GM04503 (cell line): ENCODE measurements at places on chromosomes 11 and 22.

GRCh38 chr22:38272373-38273134 lies at the start of gene TMEM184B:
TMEM184B (minus strand) TSS chr22:38273010; CDS start chr22:38247961, 25,049 bp downstream.
- DNase-seq, result no peak

DNA sequence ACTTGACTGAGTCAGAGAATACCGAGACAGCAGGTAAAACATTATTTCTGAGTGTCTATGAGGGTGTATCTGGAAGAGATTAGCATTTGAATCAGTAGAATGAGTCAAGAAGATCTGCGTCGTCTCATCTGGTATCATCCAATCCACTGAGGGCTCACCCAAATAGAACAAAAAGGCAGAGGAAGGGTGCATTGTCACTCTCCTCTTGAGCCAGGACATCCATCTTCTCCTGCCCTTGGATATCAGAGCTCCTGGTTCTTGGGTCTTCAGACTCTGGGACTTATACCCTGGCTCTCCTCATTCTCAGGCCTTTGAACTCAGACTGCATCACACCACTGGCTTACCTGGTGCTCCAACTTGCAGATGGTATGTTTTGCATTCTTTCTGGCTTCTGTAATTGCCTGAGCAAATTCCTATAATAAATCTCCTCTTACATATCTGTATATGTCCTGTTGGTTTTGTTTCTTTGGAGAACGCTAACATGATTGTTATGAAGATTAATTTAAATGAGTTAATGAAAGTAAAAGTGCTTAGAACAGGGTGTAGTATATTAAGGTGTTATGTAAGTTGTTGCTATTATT lies 49.3 kb downstream of the ME3 start:
- DNase-seq, result no peak

DNA sequence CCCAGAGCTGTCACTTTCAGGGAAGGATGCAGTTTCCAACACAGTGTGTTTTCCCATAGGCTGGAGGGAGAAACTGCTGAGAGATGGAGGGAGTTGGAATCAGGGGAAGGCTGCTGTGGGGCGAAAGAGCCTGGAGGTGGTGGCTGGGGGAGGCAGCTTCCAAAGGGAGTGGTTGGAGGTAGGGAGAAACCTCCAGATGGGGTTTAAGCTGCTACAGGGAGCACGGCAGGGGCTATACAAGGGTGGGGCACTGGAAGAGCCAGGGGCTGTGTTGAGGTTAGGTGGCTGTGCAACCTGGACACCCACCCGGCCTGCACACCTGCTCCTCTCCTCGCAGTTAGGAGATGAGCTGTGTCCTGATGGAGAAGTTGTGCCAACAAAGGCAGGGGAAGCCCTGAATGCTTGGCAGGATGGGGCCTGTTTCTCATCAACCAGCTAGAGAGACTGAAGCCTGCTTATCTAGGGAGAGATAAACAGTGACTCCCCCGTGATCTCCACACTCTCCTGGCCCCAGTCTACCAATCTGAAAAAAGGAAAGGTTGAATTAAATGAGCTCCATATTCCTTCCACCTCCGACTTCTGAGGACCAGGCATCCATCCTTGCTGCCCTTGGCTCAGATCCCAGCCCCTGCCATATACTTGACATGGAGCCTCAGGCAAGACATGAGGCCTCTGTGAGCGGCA lies 3.6 kb upstream of the SLCO2B1 start:
- DNase-seq, result no peak

GRCh38 chr11:1047595-1048156 lies 11.2 kb upstream of the MUC6 start:
- DNase-seq, result no peak

DNA sequence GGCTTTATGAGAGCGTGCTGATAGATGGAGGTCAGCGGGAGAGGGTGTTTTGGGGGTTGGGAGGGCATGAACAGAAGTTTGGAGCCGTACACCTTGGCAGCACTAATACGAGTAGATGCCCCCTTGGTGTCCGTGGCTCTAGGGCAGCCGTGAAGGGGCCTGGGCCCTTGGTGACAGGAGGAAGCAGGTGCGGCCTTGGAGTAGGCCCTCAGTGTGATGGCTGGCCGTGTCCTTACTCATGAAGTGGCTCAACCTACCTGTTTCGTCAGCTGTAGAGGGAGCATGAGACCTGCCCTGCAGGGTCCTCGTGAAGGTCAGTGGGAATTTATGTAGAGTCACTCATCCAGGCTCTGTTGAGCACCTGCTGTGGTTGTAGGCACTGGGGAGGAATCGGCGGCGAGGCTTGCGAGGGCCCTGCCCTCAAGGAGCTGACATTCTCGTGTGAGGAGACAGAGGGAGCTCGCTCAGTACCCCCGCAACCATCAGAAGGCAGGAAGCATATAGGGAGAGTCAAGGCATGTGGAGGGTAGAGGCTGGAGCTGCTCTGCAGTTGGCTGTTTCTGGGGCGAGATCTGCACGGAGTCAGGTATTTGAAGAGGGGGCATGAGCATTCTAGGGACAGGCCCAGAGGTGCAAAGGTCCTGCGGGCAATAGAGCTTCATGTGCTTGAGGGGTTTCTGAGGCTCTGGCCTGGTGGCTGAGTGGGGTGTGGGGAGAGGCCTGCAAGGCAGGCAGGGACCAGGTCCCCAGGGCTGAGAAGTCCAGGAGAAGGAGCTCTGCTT lies 39.6 kb downstream of the TBC1D22A start:
- no peak for DNase-seq

DNA sequence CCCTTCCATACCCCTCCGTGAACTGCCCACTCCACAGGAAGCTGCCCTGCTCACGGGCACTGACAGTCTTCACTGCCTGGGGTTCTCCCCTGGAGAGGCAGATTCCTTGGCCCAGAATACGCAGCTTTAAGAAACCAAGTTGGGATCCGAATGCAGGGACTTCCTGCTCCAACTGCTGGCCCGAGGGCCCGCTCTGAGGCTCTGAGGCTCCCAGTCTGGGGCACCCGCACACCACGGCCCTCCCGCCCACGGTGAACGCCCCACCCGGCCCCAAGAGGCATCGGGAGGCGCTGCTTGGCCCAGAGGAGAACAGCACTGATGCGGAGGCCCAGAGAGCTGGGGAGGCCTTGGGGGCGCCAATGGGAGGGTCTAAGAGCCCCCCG lies 42.3 kb downstream of the IGF2 start:
- no peak for DNase-seq

DNA sequence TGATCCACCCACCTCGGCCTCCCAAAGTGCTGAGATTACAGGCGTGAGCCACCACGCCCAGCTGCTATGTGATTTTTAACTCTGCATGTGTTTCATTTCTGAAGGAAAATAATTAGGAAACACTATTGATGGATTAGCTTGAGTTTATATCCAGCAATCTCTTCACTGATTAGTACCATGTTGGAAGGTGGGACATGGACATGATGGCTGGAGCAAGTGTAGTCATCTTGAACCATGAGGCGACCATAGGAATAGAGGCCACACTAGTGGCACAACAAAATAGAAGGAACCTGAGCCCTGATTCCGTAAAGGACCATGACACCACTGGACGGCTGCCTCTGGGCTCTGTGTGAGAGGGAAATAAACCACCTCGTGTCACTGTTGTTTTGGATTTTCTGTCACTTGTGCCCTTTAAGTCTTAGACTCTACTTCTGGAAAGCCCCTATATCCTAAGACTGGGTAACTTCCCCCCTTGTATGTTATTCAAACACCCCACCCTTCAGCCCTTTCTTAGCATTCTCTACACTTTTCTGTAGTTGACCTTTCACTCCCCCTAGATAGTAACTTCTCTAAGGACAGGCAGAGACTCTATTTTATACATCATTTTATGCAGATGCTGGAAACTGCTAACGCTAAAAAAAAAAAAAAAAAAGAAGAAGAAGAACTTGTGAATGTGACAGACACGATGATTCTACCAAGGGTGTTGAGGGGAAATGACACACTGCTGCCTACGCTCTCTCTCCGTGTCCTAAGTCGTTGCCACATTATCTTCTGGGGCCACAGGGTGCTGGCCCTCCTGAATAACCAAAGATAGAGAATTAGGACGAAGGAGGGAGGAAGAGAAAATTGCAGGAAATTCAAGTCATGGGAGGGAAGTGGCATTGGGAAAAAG lies 2.7 kb upstream of the VPS37C start:
- no peak for DNase-seq

GRCh38 chr11:71565263-71565662 lies at the start of gene KRTAP5-10:
KRTAP5-10 (plus strand) TSS chr11:71565563; CDS start chr11:71565588, 25 bp downstream.
- DNase-seq, result no peak

DNA sequence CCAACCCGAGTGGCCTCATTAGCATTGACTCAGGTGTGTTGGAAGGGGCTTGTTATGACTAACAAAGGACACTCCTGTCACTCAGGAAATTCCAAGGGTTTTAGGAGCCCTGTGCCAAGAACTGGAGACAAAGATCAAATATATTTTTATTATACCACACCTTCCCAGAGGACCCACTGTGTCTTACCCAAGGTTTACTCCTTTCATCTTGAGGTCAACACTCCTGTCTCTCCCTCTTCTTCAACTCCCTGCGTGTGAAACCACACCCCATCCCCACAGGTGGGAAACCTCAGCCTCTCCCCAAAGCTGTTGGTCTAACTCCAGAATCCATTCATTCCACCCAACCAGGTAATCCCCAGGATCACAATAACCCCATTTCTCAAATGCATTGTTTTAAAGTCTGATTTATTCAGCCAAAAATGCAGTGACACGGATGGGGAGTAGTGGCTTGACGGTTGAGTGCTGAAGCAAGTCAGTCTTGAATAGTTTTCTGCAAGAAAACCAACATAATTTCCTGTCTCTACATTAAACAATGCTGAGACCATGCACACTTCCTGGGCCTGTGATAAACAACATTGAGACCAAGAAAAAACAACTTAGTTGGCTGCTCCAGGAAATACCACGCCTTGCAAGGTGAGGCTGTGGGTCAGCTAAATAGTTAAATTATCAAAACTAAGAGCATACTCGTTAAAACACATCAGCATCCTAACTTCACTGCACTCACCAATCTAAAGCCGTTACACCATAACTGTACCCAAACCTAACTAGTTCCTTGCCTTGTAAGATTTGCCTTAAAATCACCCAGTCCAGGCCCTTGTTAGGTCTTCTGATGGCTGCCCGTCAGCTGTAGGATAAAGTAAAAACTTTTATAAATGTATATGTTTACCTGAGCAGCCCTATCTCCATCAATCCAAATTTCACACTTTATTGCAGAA lies 38.5 kb upstream of the SPON1 start:
- DNase-seq, result no peak

DNA sequence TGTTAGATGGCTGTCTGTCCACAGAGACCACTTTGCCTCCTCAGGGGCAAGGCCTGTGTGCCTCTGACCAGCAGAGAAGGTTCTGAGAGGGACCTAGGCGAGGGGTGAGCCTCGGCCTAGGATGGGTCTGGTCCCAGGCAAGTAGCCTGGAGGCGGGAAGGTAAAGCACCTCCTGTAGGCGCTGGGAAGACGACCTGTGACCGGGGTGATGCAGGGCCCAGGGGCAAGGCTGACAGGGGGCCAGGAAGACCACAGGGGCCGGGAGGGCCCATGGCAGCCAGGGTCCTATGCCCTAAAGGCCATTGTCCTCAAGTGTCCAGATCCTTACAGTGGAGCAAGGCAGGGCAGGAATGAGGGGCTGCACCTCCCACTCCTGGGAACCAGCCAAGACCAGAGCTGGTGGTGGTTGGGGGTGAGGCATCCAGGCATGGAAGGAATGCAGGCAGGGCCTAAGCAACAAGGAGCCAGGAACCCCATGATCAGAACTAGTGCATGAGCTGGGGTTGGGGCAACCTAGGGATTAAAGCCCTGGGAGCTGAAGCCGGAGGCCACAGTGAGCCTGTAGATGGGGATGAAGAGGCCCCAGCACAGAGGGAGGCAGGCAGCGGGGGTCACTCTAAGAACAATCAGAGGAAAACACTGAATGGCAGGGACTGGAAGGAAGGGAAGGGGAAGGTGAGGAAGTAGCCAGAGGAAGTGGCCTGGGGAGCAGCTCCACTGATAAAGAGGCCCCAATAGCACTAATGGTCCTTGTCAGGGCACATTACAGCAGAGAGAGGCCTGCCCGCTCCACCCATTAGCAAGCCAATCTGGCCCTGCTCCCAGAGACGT lies 32.9 kb upstream of the KLHL35 start:
- no peak for DNase-seq

DNA sequence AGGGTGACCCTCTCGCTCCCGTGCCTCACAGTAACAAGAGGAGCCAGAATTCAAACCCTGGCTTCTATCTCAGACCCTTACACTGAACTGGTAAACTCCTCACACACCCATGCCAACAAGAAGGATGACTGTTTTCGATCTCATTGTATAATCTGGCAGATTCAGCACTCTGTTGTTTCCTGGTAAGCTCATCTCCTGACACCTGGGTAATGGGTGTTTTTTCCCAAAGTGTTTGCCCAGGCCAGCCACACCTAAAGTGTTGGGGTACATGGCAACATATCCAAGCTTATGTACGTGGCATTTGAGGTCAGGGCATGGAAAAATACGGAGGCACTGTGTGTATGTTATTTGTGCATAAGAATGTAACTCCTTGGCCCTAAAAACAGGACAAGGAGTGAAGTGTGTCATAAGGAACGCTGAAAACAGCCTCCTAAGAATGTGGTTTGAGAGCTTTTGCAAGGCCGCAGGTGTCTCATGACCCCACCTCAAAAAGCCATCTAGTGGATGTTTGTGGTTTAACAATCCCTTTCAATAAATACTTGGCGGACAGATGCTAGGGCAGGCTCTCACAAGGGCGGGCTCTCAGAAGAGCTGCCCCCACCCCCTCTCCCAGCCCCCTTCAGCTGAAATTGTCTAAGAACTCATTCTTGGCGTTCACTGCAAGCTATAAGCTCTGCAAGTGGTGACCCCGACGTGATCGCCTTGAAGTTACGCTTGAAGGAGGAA lies at the start of gene MS4A15:
Gene MS4A15 (plus strand): TSS at position 561 of the 726 bp plus-strand sequence. CDS start 6,867 bp downstream, outside the sequence.
- DNase-seq, result no peak

DNA sequence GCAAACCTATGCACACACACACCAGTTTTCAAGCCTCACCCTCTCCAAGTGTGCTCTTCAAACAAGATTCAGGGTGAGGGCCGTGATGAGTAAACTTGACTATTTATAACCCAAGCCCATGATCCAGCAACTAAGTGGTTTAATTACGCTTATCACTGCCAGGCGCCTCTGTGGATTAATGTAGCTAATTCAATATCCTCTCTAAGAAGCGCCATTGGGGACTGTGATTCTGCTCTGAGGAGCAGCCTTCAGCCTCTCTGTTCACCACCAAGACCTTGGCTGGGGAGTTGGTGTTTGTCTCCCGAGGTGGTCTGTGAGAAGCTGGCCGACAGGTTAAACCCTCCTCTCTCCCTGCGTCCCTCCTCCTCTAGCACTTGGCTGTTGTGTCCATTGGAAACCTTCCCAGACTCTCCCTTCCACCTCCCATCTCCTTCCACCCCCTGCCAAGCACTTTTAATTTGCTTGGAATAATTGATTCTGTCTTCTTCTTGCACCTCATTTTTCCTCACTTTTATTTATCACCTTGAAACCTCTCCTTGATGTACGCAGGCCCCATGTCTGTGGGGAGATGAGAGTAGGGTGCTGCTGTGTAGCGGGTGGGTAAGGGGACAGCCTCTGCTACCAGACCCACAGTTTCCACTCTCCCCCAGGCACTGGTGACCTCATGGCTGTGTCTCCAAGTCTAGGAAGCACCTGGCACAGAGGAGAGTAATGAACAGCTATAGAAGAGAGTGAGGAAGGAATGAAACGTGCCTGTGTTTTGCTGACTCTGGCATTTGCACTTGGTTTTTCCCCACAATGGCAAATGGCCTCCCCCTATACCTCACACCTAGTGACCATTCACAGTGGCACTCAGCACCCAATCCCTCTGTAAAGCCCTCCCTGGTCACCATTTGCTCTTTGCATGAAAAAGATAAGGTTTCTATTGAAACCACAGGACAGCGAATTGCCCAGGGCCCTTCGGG lies 236.6 kb downstream of the GRIK4 start:
- no peak for DNase-seq

GRCh38 chr11:36222831-36223635 lies 66.2 kb downstream of the COMMD9 start:
- DNase-seq, result no peak
